ENCODE measurements at places on chromosomes 7 and 10.
A peak's percentile ranks its signal among the peaks of the same experiment; 100 is the strongest.

- DNase-seq, result no peak
Measured at GRCh38 chr7:151774951-151775350, 102.0 kb downstream of the PRKAG2 start.

GRCh38 chr10:114401195-114401791 is 3.0 kb downstream of the AFAP1L2 start:
- DNase-seq, result peak; percentile 50

DNA sequence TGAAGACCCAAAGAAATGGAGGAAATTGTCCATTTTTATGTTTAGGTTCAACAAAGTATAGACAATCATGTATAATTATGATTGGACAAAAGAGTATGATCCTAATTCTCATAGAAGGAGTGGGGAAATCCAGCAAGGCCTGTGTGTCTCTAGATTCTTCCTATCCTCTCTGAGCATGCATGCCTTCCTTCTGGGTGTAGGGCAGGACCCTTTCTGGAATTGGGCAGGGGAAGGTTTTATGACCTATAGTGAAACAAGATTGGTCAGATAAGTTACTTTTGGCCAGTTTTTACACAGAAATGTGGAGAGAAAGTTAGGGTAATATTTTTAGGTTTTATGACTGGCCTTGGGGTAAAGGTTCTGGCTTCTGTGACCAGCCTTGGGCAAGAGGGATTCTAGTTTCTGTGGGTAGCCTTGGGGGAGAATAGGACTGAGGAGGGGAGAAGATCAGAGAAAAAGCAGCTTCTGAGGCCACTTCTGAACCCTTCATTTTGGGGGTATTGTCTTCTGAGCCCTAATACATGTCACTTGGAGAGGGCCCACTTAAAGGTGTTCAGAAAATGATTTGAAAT is 289.4 kb downstream of the EXOC4 start:
- no peak for DNase-seq

DNA sequence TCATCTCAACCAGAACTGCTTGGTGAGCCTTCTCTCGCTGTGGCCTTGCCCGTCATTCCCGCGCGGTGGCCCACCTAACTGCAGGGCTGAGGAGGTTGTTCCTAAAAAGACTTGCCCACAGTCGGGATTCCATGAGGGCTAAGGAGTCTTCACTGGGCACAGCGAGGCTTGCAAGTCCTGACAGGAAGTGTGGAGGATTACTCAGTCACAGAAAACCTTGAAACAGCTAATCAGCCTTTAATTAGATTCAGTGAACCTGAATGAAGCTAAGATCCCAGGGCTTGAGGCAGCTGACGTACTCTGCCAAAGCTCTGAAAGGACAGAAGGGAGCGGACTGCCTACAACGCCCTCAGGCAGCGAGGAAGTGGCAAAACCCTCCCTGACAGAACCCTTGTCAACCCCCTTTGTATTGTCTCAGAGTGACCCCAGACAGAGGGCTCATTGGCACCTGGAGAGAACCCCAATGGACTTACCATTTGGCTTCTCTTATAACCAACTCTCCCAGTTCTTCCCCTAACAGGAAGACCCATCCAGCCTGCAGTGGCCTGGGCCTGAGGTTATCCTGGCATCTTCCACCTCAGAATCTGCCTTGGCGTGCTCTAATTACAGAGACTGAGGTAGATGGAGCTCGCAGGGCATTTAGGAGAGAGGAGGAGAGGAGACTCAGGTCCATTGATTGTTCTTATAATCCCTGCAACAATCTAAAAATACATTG is 2.5 kb upstream of the LAMB4 start:
- DNase-seq, result peak; percentile 90

DNA sequence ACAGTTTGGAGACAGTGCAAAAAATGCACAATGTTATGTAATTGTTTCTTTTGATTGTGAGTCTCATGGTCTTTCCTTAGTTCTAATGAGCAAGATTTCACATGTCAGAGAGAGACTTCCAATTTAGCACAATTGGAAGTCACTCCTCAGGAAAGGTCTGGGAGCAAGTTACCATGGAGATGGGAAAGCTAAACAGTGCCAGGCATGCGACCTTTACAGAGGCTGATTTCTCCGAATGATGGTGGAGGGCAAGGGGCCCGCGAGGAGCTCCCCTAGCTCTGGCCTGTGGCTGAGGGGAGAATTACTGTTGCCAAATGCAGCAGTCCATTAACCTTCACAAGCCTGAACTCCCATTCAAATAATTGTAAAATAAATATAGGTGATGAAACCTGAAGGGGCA is 59.3 kb downstream of the CDCA7L start:
- no peak for DNase-seq

- DNase-seq, result peak; percentile 89
Measured at GRCh38 chr10:125707541-125708468, 11.7 kb upstream of the EDRF1 start.

- no peak for DNase-seq
Measured at GRCh38 chr10:132944510-132944909, 2.1 kb upstream of the CFAP46 start.

DNA sequence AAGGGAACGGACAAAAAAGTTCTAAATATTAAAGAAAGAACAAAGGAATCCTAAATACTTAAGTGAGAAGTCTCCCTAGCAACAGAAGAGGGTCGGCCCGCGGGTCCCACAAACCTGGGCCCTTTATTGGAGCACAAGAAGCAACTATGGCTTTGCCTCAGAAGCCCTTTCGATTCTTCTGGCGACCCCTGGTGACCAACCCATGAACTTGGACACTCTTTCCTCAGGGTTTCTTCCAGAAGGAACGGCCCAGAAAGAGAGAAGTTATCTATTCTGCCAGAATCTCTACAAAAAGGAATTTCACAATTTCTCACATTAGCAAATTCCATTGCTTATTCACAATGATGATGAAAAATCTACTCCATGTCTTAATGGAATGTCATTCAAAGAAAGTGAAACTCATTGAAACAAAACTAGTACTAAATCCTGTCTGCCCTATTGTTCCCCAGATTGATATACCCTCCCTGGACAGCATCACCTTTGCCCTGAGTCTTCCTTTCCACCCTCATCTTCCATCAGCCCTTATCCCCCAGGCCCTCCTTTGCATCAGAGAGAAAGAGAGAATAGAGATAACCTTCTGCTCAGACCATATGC is 43.7 kb downstream of the CPVL start:
- DNase-seq, result peak; percentile 55

DNA sequence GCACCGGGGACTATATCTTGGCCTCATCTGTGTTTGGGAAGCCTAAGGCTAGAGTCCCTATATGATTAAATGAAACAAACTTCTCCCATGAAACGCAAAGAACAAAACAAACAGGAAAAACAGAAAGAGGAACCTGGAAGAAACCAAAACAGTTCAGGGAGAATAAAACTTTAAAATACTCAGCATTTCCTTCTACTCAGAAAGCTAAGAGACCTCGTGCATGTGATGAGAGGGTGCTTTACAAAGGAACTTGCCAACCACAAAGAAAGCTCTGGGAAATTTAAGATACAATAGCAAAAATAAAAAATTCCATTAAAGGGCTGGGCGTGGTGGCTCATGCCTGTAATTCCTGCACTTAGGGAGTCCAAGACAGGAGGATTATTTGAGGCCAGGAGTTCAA is 6.9 kb downstream of the PILRA start:
- DNase-seq, result no peak

- DNase-seq, result no peak
Measured at GRCh38 chr10:33113466-33113865, 155.4 kb upstream of the ITGB1 start.

DNA sequence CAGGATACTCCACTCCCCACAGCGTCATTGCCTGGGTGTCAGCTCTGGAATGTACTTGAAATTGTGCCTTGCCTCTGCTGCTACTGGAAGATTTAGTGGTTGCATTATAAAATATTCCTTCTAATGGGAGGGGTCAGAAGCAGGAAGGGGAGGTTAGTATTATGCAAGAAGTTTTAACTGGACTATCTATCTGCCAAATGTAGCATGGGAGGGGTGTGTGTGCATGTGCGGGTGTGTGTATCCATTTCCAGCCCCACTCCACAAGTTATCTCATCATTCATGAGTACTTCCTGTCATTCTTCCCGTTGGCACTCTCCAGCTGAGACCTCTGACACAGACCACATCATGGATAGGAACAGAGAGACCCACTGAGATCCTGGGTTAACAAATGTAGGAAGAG is 13.4 kb downstream of the MBL2 start:
- DNase-seq, result no peak

- DNase-seq, result no peak
Measured at GRCh38 chr10:19572056-19572455, 244.2 kb upstream of the PLXDC2 start.

DNA sequence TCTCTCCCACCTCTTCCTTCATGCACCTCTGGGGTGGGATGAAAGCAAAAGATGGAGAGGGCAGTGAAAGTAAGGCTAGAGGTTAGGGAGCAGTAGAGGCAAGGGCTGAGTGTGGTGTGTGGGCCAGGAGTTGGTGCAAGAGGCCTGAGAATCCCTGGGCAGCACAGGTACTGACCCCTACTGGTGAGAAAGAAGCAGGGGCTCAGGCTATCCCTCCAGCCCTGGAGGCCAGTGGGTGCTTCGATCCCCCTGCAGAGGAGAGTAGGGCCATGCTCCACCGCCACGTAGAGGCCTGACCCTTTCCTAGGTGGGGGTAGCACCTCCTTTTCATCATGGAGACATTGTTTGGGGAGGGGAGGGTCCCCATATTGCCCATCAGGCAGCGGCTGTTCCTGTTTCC is 9.8 kb downstream of the CDHR1 start:
- peak; percentile 13 for DNase-seq

- no peak for DNase-seq
Measured at GRCh38 chr10:86653379-86653778, 968 bp upstream of the OPN4 start.

DNA sequence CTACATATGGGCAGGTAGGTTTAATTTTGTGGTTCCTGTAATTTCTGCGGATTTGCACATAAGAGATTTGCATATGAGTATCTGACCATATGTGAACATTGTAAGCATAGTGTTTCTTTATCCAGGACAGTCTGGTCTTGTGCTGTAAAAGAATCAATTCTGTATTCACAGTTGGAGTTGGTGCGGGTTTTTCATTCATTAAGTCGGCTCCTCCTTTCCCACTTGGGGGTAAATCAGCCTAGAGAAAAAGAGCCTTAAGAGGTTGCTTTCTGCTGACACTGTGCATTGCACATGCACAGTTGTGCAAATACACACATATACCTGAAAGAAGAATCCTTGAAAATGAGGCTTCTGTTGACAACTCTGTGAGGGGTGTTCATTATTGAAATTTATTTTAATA is 6.1 kb upstream of the CYP26C1 start:
- no peak for DNase-seq

GRCh38 chr7:158956805-158957509 is 100.6 kb downstream of the DYNC2I1 start:
- DNase-seq, result no peak

DNA sequence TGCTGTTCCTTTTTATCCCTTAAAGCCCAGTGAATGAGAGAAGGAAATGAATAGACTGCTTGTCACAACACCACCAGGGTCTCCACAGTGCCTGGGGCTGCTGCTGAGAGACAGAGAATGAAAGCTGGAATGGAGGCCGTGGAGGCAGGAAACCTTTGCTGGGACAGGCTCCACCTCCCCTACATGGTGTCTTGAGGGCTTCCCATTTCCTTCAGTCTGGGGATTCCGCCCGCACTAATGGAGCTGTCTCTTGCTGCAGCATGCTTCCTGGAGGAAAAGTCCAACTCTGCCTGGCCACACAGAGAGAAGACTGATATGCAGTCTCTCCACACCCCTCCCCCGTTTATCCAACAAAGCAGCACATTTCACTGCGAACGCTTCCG is 54.5 kb downstream of the LRRC4 start:
- DNase-seq, result no peak

GRCh38 chr7:144470078-144470477 is 66.6 kb upstream of the NOBOX start:
- DNase-seq, result no peak

DNA sequence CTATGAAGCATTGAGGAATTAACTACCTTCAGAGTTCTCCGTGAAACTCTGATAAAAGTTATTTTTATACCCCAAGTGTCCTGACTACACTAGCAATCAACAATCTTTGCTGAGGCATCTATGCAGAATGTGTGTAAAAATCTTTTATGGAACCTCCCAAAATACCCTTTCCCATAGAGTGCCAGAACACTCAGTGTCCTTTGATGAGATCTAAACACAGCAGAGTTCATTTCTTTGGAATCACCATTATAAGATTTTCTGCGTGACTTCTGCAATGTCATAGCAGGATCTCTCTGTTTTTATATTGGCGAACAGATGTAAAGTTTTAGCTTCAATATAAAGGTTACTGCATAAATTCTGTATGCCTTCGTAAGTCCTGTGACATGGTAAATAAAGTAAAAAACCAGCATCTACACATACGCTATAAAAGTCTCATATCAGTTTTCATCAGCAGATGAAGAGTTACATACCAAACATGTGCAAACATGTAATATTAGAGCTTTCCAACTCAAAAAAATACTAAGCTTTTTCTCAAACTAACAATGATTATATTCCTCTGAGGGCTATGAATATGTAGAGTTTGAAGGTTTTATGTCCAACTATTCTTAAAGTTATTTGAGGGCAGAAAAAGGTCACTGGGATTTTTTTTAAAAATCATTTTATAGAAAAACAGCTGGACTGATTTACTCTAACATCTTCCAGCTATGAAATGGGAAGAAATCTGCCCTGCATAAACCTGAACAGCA is 67.2 kb downstream of the SKIDA1 start:
- peak; percentile 5 for DNase-seq

DNA sequence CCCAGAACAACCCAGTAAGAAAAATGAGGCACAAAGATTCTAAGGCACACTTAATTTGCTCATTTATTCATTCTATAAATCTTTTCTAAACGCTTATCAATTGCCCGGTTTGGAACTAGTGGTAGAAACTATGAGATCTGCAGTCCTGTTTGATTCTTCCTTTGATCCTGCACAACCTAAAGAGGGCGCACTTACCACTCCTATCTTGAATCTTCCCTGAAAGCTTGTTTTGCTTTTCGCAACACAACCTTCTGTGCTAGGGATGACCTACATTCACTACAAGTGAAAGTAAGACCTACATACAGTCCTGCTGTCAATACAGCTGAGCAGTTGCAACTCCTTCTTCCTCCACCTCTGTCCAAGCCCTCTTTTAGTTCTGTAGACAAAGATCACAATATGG is 12.6 kb upstream of the ARL4A start:
- DNase-seq, result peak; percentile 63
